ENCODE measurements at places on chromosomes 4 and X.

- no peak for DNase-seq
These were observed 60.2 kb upstream of the SYTL5 start for GRCh38 chrX:37946197-37946596.

- no peak for DNase-seq
These were observed 276.6 kb downstream of the CCSER1 start for GRCh38 chr4:90403781-90404180.

- DNase-seq: no peak
These were observed 387.0 kb downstream of the BCOR start for GRCh38 chrX:39710776-39711175.

DNA sequence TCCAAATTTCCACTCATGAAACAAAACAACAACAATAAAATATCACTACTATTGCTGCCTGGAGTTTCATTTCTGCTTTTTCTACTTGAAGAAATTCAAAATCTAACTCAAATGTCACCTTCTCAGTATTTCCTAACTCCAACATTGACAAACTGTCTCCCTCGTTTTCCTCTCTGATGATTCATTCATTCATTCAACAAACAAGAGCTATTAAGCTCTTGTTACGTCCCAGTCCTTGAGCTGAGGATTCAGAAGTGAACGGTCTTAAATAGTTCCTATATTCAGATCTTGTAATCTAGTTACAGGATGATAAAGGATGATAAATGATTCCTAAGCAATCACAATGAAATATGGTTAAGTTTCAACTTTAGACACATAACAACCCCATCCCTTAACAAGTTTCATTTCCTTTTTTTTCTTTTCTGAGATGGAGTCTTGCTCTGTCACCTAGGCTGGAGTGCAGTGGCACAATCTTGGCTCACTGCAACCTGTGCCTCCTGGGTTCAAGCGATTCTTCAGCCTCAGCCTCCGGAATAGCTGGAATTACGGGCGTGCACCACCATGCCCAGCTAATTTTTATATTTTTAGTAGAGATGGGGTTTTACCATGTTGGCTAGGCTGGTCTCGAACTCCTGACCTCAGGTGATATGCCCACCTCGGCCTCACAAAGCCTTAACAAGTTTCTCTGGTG lies 1.7 kb downstream of the SLC9B2 start:
- DNase-seq: no peak

DNA sequence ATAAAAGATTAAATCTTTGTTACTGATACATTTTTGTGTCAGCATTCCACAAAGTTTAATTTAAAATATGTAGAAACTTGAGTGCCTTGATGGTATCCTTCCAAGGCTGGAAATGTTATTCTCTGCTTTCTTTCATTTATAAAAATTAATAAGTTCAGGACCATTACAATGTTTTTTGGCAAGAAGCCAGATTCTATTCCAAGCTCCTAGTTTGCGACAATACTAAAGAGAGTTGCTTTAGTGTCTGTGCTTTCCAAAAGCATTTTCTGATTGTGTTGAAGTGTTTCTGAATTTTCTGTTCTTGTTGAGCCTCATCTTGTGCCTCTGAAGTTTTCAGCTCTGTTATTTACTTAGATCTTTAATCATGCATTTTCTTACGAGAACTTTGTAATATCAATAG lies 516.2 kb downstream of the KCTD8 start:
- DNase-seq: no peak

GRCh38 chr4:143341186-143341755 lies 4.6 kb downstream of the GAB1 start:
- DNase-seq: no peak

DNA sequence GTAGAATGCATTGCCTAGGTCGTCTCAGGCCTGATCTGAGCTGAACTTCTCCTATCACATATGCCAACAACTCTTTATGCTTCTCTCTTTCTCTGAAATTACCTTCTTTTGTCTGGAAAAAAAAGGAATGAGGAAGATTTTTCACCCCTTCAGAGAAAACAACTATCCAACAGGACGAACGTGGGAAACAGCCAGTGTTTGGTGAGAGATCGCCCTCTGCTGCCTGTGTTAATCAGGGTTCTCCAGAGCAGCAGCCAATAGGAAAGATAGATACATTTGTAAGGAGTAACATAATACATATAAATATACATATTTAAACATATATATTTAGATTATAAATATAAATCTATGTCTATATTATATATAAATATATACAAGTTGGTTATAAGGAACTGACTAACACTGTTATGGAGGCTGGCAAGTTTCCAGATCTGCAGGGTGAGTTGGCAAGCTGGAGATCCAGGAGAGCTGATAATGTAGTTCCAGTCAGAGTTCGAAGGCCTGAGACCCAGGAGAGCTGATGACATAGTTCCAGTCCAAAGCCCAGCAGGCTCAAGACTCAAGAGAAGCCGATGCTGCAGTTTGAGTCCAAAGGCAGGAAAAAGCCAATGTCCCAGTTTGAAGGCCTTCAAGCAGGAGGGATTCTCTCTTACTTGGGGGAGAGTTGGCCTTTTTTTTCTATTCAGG lies 13.3 kb downstream of the CETN2 start:
- DNase-seq: no peak

DNA sequence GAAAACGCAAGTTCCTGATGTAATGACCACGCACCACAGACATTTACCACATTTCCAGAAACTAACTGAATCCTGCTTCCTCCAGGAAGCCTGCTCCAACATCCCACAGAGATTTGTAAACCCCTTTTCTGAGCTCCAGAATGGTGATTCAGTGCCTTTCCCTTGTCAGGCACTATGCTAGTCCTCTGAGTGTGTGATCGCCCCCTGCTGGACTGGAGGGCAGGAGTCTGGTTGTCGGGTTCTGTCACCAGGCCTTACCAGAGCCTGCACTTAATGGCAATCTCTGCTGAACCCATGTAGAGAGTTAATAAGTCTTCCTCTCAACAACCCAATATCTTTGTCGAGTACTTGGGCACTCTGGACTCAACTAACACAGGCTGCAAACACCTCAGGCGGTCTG lies 14.5 kb upstream of the KDM5C start:
- DNase-seq: no peak

DNA sequence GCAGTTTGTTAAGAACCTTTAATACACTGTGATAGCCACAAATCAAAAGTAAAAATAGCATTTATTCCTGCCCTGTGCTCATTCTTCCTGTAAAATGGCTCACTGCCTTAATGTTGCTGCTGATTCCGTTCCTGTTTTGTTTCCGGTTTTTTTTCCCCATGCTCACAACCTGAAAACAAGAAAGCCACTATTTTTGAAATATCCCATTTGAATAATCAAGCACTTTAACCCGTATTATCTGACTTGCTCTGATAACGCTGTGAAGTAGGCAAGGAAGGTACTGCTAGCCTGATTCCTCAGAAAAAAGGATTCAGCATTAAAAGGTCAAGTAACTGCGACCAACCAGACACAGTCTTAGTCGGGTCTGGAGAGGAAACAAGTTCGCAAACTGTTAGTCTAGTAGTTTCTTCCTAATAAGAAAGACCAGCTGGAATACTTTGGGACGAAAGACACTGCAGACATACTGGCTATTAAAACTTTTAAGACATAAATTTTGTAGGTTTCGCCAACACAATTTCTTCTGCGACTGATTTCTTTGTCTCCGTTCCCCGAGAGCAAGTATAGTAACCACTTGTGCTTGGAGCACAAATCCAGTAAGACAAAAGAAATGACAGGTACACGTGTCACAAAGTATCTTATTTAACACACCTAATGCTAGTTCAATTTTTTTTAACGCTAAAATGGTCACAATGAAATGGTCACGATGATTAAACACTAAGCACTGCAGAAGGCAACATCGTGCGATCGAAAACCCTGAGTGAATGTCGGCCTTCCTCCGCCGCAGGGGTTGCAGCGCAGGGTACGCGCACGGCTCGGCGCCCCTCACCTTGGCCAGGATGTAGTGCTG lies 802 bp downstream of the COX18 start:
- no peak for DNase-seq

DNA sequence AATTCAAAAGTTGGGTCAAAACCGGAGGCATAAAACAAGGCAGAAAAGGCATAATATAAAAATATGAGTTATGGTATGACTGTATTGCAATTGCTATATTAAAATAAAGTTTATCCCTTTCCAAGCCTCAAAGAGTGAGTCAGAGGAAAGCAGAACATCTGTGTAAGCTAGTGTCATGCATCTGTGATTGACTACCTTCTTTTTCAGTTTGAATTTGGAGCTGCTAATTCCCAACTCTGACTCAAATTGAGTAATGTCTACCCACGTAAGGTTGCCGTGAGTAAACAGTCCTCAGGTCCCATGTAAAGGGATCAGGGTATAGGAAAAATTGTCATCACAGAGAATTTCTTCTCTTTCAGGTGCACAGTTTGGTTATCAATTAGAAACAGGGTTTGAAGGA lies 6.5 kb upstream of the SLITRK4 start:
- no peak for DNase-seq

GRCh38 chr4:40264995-40265909 lies 68.4 kb downstream of the RHOH start:
- no peak for DNase-seq

DNA sequence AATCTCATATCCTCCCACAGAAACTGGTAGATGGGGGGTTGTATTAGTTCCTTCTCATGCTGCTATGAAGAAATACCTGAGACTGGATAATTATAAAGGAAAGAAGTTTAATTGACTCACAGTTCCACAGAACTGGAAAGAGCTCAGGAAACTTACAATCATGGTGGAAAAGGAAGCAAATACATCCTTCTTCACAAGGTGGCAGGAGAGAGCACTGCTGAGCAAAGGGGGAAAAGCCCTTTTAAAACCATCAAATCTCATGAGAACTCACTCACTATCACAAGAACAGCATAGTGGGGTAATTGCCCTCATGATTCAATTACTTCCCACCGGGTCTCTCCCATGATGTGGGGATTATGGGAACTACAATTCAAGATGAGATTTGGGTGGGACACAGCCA lies 250.5 kb upstream of the GPRIN3 start:
- DNase-seq: no peak

DNA sequence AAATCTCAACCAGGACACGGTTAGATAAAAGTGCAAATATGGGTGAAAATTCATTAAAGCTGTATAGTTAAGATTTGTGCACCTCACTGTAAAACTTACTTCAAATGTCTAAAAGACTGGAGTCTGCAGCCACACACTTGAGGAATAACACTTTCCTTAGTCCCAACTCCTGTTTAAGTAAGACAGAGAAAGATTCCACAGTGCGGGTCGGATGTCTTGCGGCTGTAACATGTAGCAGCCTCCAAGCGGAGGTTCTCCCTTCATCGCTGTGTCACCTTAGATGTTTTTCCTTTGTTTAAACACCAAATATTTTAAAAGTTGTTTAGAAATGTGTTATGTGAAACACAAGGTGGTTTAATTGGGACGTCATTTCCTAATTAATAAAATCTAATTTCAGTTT lies 905 bp upstream of the MAEA start:
- no peak for DNase-seq

GRCh38 chr4:69051576-69051943 lies 44.7 kb upstream of the UGT2B7 start:
- DNase-seq: no peak

DNA sequence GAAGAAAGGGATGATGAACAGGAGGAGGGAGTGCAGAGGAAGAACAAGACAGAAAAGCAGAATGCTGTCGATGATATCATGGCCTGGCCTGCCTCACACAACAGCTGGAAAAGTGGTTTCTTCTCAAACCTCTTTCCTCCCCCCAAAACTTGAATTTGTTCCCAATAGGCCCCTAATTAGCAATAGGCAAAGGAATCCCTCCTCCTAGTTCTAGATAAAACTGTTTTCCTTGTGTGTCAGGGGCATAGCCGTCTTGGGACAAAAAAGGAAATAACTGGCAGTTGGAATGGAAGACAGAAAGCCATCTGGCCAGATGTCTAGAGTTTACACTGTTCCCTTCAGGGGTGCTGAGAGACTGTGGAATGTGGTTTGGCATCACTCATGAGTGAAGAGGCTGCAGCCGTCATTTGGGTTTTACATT lies 177.8 kb upstream of the C1QTNF7 start:
- DNase-seq: no peak

DNA sequence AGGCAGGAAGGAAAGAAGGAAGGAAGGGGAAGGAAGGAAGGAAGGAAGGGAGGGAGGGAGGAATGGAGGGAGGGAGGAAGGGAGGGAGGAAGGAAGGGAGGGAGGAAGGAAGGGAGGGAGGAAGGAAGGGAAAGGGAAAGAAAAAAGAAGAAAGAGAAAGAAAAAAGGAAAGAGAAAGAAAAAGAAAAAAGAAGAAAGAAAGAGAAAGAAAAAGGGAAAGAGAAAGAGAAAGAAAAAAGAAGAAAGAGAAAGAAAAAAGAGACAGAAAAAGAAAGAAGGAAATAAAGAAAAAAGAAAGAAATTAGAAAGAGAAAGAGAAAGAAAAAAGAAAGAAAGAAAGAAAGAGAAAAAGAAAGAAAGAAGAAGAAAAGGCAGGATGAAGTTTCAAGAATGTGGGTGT lies 15.0 kb upstream of the NHSL2 start:
- no peak for DNase-seq

GRCh38 chr4:150818661-150819060 lies 196.4 kb downstream of the LRBA start:
- no peak for DNase-seq

GRCh38 chrX:88416002-88416401 lies 331.0 kb upstream of the CPXCR1 start:
- DNase-seq: no peak

DNA sequence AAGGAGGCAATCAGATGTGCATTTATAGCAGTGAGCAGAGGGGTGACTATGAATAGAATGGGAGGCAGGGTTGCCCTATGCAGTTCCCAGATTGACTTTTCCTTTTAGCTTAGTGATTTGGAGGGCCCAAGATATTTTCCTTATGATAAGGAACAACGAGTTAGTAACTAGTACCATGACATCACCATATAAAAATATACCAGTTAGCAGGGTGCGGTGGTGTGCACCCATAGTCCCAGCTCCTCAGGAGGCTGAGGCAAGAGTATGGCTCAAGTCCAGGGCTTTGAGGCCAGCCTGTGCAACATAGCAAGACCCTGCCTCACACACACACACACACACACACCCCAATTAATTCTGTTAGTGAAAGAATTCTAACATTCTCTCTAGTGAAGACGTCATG lies 53.0 kb downstream of the IL13RA2 start:
- no peak for DNase-seq

DNA sequence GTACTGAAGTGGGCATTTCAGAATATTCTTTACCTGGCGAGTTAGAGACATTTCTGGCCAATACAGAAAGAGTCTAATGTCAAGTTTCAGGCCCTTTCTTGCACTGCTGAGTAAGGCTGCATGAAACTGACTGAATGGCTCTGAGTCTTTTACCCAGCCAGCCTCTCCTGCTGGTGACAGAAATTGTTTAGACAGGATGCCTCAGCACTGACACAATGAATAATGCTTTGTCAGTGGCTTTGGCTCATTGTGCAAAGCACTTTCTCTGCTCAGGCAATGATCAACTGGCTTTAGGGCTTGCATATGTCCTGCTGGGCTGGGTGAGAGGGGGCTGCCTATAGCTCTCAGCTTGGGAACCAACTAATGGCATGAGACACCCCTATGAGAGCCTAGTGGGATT lies 45.5 kb downstream of the CLNK start:
- DNase-seq: no peak

DNA sequence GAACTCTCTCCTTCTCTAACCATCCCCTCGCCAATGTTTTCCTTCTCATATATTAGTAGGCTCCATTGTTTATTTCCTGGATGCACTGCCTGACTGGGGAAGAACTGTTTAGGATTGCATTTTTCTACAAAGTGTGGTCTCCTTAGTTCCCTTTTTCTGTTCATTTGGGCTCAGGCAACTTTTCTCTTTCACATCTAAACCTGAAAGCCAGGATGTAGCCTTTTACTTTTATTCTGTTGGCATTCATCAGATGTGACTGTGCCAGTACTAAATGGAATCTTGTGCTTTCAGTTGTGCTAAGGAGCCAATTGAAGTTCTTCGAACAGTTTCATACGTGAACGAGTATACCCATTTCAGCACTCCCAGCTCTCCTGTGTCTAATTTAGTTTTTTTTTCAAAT lies 59.8 kb downstream of the DDIT4L start:
- DNase-seq: no peak

Data from stimulated activated CD4-positive, alpha-beta T cell treated with anti-CD3 and anti-CD28 coated beads, TNF-alpha, amount 100 ng/mL, for 24 hours (primary cell).